ENCODE measurements at places on chromosomes 16 and 17.

DNA sequence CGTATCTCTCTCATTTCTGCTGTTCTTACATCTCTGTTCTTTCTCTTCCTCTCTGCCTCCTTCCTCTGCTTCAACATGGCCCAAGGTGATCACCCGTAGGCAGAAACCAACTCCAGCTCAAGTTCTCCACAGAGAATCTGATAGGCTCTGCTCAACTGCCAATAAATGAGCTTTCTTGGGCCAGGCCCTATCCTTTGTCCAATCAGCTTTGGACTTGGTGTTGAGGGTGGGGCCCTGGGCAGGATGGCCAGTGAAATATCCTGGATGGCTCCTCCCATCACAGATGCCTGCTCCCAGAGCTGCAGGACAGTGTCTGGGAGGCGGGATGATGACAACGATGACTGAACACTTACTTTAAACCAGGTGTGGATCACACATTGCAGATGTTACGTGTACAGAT, 17.4 kb upstream of the BRD7 start:
- no peak for DNase-seq

- DNase-seq: no peak
Measured at GRCh38 chr17:80529904-80530292, 14.7 kb upstream of the RPTOR start.

GRCh38 chr16:10485698-10486382, 94.6 kb downstream of the EMP2 start:
- no peak for DNase-seq

GRCh38 chr16:86283944-86284343, 226.4 kb upstream of the FOXF1 start:
- DNase-seq: no peak

- no peak for DNase-seq
Measured at GRCh38 chr16:4685776-4686496, 7.4 kb upstream of the NUDT16L1 start.

Data from GM13976 (cell line).